ENCODE measurements at places on chromosomes 3 and 15.

DNA sequence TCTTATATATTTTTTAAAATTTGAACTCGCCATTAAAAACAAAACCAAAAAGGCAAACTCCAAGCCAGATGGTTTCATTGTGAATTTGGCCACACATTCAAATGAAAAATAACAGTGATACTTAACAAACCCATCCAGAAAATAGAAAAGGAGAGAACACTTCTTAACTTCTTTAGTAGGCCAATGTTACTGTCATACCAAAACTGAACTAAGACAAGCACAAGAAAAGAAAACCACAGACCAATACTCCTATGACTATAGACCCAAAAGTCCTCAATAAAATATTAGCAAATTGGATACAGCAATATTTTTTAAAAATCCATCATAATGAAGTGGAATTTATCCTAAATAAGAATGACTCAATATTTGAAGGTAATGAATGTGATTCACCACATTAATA lies 73.5 kb upstream of the ALDH1A3 start:
- no peak for DNase-seq

DNA sequence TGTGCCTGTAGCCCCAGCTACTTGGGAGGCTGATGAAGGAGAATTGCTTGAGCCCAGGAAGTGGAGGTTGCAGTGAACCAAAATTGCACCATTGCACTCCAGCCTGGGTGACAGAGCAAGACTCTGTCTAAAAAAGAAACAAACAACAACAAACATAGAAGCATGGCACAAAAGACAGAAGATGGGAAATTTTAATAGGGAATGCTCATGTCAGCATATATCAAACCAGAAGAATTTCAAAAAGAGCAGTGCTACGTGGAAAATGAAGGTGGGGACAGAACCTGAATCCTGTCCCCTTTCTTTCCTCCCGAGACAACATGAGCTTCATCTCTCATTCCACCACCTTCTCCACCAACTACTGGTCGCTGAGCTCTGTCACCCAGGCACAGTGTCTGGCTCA lies 46.3 kb upstream of the MFGE8 start:
- DNase-seq, result no peak

- no peak for DNase-seq
Observed at GRCh38 chr3:124273651-124274050, 281.7 kb upstream of the ROPN1 start.

DNA sequence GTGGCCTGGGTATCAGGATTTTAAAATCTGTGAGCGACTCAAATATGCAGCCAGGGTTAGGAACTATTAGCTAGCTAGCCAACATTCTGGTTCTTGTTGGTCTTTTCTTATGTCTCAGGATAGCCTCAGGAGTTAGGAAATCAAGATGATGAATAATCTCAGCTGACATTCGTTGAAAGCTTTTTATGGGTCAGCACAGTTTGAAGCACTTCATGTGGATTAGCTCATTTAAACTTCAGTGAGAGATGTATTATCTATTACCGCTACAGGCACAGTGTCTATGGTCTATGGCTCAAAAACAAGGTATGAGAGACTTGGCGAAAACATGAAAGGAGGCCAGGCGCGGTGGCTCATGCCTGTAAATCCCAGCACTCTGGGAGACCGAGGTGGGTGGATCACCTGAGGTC lies 187.5 kb upstream of the THRB start:
- no peak for DNase-seq

DNA sequence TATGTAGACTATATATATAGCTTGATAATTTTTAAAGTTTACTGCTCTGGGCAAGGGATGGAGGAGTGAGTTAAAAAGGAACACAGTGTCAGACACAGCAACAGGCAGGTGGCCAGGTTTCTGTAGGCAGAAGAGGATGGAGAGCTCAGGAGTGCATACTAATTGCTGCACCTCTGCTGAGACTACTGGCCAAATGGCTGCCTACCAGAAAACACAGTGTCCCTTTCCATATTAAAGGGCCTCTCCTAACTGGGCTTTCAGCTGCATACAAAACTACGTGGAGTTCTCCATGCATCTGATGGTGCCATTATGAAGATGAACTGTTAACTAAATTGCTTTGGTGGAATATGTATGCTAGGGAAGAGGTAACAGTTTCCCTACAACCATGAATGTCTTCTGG lies 1.8 kb downstream of the ATP13A4 start:
- no peak for DNase-seq

GRCh38 chr15:100204771-100205170 lies 137.0 kb downstream of the ADAMTS17 start:
- no peak for DNase-seq

DNA sequence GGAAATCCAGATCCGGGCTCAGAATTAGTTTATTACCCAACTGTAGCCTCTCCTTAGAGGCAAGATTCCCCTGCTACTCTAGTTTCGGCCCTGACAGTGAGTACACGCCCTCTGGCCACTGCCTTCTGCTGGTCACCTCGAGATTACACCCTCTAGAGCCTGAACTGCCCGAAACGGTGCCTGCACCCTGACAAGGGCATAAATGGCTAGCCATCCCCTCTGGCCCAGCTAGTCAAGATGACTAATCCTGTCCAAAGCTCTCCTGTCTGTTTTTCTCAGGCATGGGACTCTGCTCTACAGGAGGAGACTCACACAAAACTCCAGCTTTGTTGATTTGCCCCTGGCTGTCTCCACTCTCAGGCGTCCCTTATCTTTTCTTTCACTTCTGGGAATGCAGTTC lies 150.5 kb upstream of the UBE2E2 start:
- DNase-seq, result no peak

GRCh38 chr15:90838544-90838943 lies 29.8 kb upstream of the FURIN start:
- no peak for DNase-seq

DNA sequence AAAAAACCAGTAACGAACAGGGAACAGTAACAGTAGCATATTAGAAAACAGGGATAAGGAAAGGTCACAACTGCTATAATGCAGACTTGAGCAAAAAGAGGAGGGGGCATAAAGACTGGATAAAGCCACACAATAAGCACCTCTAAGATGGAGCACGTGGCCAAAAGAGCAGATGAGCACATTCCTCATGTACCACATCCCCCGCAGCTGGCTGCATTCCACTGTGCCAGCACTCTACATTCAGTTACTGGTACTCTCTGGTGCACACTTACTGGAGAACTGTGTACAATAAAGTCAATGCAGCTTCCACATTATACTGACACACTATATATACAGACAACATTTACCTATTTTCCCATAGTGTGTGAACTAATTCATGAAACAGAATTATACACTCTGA lies 64.7 kb downstream of the UBE3A start:
- no peak for DNase-seq

DNA sequence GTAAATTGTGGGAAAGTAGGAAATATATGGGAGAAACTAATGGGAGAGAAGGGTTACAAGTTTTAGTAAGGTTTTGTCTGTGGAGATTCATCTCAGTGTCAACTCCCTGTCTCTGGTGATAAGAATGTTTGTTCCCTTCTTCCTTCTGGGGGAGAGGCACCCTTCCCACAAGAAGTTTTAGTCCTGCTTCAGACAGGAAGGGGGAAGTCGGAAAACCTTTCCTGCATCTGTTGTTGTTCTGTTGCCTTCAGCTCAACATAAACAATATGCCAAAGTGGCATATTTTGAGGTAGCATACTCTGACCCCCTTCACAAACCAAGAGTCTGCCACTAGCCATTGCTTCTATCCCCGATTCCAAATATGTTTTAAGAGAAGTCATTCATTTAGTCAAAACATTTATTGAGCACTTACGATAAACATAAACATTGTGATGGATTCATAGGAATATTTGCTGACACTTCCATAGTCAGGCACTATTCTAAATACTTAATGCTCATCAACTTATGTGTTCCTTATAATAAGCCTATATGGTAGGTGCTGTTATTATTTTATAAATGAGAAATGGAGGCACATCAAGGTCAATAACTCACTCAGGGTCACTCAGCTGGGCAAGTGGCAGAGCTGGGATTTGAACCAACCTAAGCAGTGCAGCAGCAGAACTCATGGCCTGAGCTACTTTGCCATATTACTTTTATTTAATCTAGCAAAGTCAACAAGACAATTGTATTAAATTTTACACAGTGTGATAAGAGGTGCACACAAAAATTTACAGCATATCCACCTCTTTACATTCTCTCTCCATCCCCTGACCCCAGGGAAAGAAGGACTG lies 34.2 kb upstream of the TIMP4 start:
- DNase-seq, result no peak

DNA sequence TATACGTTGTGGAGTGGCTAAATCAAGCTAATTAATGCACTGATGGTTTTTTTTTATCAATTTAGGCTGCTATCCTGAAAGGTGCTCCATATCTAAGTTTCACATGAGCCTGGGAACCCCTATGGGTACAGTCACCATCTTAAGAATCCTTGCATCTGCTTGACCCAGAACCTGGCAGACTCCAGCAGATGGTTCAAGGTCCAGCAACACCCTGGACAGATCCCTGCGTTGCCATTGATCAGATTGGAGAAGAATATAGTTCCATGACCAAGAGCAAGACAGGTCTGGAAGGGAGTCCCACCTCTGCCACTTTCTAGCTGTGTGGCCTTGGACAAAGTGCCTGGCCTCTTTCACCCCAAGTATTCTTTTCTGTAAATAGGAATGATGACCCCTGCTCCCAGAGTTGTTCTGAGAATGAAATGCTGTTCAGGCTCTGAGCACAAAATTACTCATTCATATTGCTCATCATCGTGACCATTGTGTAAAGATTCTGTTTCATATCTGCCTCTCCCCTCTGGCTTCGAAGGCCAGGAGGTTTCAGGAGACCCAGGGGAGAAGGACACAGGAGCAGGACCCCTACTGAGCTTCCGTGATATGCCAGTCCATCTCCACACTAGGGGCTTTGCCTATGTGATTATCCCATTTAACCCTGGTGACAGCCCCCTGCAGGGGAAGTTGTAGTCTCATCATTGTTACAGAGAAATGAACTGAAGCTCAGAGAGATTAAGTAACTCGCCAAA lies 30.0 kb upstream of the TSEN2 start:
- DNase-seq, result no peak

GRCh38 chr15:33188641-33189257 lies 5.8 kb downstream of the FMN1 start:
- DNase-seq, result no peak

GRCh38 chr3:185137821-185138220 lies 15.0 kb downstream of the C3orf70 start:
- DNase-seq, result no peak

DNA sequence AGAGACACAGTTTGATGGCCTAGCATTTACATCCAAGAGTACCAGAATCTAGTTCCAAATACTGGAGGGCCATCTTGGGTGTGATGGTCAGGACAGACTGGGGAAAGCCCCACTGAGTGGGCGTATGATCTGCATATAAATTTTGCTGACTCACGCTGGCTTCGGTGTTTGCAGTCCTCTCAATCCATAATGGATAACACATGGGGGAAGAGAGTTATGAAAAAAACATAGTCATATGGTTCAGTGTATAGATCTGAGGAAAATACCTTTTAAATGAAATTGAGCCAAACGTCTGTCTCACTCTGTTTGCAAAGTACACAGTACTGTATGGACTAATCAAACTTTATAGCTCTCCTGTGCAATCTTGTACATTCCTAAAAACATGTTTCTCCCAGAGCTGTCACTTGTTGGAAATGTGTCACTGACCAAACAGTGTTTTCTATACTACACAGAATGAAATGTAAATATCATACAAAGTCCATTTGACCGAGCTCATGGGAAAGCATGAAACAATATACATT lies 125.3 kb upstream of the THBS1 start:
- DNase-seq, result no peak

GRCh38 chr3:4426782-4427344 lies 40.2 kb downstream of the SUMF1 start:
- DNase-seq, result no peak

- DNase-seq, result no peak
Observed at GRCh38 chr15:26971271-26972018, 464 bp downstream of the GABRG3 start.

DNA sequence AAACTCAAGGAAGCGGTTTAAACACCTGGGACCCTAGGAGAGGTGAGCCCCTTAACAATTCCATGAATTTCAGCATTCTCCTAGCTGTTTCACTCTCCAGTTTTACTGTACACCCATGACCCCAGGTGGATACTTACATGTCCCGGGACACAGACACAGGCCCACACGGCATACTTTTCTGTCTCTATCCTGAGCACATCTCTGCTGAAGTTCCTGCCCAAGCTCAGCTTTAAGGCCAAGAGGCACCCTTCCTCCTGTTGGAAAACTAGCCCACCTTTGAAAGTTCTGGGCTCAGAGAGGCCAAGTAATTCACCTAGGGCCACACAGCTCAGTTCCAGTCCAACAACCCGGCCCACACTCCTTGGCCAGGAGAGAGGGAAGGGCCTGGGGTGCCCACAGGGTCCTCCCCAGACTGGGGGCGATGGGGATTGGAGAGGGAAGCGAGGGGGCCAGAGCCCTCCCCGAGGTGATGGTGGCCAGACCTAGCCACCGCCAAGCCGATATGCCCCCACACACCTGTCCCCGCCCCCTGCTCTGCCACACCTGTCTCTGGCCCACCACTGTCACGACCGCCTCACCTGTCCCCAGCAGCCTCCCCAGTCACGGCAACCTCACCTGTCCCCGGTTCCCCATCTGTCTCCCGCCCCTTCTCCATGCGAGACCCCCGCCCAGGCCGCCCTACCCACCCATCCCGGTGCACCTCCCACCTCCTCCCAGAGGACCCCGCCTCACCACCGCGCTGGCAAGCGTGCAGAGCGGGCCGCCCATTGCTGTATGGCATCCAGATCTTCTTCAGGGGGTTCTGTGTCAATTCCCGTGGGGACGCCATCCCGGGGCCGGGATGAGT lies 431 bp downstream of the PFKFB4 start:
- DNase-seq, result peak; percentile 7

DNA sequence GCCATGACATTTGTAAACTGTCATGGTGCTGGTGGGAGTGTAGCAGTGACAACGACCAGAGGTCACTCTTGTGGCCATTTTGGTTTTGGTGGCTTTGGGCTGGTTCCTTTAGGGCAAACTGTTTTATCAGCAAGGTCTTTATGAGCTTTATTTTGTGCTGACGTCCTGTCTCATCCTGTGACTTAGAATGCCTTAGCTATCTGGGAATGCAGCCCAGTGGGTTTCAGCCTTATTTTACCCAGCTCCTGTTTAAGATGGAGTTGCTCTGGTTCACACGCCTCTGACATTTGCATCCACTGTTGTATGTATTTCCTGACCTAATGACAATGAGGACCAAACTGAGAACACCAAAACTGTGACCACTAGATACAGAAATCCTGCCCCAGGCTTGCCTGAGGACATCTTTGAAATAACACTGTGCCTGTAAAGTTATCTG lies 37.6 kb downstream of the RAB8B start:
- DNase-seq, result no peak

All from activated CD4-positive, alpha-beta T cell treated with anti-CD3 and anti-CD28 coated beads for 24 hours (primary cell).